ENCODE measurements at places on chromosomes 11 and 22.
A peak's percentile ranks its signal among the peaks of the same experiment; 100 is the strongest.

DNA sequence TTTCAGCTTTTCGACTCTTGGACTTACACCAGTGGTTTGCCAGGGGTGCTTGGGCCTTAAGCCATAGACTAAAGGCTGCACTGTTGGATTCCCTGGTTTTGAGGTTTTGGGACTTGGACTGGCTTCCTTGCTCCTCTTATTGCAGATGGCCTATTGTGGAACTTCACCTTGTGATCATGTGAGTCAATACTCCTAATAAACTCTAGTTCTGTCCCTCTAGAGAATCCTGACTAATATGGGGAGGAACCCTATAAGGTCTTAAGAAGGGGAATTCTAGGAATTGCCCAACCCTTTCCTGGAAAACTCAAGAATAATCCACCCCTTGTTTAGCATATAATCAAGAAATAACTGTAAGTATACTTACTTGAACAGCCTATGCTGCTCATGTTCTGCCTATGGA lies 491.8 kb downstream of the TMEM135 start:
- no peak for DNase-seq

GRCh38 chr11:63768237-63769041 lies at the start of gene ZFTA:
ZFTA (minus strand) TSS chr11:63768775; CDS start chr11:63768622, 153 bp downstream.
- peak; percentile 56 for DNase-seq

GRCh38 chr11:108431370-108431769 lies 36.0 kb downstream of the C11orf65 start:
- DNase-seq = no peak

GRCh38 chr22:19998991-19999820 lies 17.4 kb downstream of the ARVCF start:
- DNase-seq = no peak

GRCh38 chr22:40076702-40077645 lies 82.2 kb downstream of the FAM83F start:
- no peak for DNase-seq

DNA sequence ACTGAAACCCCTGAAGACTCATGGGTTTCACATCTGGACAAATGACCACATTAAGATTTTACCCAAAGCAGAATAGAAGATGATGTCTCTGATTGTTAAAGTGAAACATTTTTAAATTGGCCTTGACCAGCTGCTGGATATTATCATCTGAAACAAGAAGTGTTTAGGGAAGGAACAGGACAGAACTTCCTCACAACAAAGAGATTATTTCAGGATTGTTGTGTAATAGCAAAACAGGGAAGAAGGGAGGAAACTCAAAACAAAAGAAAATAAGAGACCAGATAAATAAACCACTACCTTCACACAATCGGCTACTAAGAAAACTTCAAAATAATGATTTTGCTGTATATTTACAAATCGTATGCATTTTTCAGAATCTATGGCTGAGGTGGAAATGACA lies 319.2 kb upstream of the API5 start:
- no peak for DNase-seq

GRCh38 chr11:105611572-105612441 lies 1.9 kb downstream of the GRIA4 start:
- DNase-seq = no peak

GRCh38 chr11:27387362-27387761 lies 24.3 kb upstream of the CCDC34 start:
- no peak for DNase-seq

GRCh38 chr11:132111316-132111715 lies 740.9 kb downstream of the NTM start:
- DNase-seq = no peak

GRCh38 chr11:67364783-67365722 lies 8.3 kb downstream of the CLCF1 start:
- DNase-seq = no peak

GRCh38 chr22:39017596-39018365 lies 3.1 kb upstream of the APOBEC3D start:
- DNase-seq = no peak

All from stimulated activated CD4-positive, alpha-beta T cell treated with anti-CD3 and anti-CD28 coated beads, TNF-alpha, amount 100 ng/mL, for 1 hour (primary cell).